ENCODE measurements at places on chromosomes 11 and 22.

- peaks cover 58% of the 10 kb centered on the region for H3K36me3 ChIP-seq
- H3K4me3 ChIP-seq, result no peak overlapping the region
- no peak for DNase-seq
- H3K27ac ChIP-seq, result no peak overlapping the region
- no peaks in the 10 kb centered on the region for H3K27me3 ChIP-seq
Observed at GRCh38 chr11:134155946-134156865, 67.6 kb downstream of the NCAPD3 start.

DNA sequence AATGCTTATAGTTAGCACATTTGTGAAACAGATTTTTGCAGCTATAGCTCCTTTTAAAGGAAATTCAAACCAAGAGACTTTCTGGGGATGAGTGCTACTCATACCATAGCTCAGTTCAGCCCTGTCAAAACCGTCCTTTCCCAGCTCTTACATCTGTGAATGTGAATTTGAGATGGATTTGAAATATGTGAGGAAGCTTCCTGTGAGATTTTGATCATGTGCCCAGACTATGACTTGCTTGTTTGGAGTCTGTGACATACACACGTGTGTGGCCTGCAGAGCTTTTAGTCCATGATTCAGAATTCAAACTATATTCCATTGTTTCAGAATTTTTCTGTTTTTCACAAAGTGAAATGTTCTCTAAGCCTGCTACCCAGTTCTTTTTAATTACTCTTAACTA is 4.4 kb upstream of the MMP1 start:
- no peaks in the 10 kb centered on the region for H3K36me3 ChIP-seq
- no peak overlapping the region for H3K4me3 ChIP-seq
- H3K27ac ChIP-seq, result no peak overlapping the region
- no peaks in the 10 kb centered on the region for H3K27me3 ChIP-seq
- H3K4me1 ChIP-seq, result peaks cover 4% of the 10 kb centered on the region

GRCh38 chr11:88683024-88683423 is 345.5 kb upstream of the CTSC start:
- no peaks in the 10 kb centered on the region for H3K27me3 ChIP-seq
- no peaks in the 10 kb centered on the region for H3K36me3 ChIP-seq
- H3K4me3 ChIP-seq, result no peak overlapping the region
- no peak for DNase-seq
- H3K27ac ChIP-seq, result no peak overlapping the region

DNA sequence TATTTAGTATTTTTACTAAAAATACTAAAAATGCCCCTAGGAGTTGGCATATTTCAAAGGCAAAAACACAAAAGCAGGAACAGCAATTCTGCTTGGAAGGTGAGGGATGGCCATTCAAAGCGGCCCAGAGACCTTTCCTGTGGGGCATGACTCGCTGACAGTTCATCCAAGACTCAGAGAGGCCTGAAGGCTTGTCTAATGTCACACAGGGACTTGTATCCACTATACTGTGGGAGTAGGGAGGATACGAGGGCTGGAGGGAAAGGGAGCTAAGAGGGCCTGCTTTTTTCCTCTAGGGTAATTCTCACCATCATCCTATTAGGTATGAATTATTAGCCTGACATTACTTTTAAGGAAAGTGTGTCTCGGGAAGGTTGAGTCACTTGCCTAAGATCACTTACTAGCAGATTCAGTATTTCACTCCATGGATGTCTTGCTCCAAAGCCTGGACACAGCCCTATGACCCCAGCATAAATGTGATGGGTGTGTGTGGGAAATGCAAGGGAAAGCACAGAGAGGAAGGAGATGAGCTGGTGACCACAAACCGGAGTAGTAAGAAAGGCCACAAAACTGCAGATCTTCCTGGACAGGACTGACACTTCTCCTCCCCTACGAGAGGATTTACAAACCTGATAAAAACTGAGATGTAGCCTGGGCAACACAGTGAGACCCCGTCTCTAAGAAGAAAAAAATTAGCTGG is 16.7 kb upstream of the UCP3 start:
- no peaks in the 10 kb centered on the region for H3K27me3 ChIP-seq
- H3K27ac ChIP-seq, result peak overlapping the region; percentile 43
- DNase-seq, result peak; percentile 93

- no peak overlapping the region for H3K27ac ChIP-seq
- H3K36me3 ChIP-seq, result peaks cover 92% of the 10 kb centered on the region
- H3K4me3 ChIP-seq, result no peak overlapping the region
- no peaks in the 10 kb centered on the region for H3K27me3 ChIP-seq
Observed at GRCh38 chr11:72231396-72232259, 7.1 kb downstream of the INPPL1 start.

DNA sequence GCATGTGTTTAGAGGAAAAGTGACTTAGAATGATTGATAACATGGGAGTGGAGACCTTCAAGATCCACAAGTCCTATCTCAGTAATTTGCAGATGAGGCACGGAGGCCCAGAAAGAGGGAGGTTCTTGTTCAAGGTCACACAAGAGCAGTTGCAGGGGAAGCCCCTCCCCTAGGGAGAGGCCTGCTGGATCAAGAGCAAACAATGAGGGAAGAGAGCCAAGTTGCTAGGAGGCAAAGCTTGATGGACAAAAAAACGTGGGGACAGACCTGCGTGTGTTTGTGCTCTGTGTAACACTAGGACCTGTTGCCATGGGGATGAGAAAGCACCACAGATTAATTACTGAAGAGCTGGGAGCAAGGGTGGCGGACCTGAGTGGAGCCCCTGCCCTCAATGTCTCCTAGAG is 6.4 kb upstream of the MFRP start:
- H3K27me3 ChIP-seq, result peaks cover 43% of the 10 kb centered on the region
- DNase-seq, result peak; percentile 48
- no peak overlapping the region for H3K4me3 ChIP-seq

DNA sequence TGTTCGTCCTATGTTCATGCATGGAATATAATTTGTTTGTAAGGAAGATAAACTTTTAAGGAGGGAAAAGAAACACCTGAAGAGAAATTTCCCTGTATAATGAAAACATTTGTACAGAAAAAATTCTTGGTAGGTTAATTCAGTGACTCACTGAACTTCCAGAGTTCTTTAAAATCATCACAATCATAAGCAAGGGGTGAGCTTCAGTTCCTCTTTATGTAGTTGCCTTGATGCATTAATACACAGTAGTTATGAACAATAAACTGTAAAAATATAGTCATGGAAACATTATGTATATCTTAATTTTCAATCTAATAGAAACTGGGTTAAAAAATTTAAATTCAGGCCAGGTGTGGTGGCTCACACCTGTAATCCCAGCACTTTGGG is 1.1 kb upstream of the C11orf65 start:
- H3K4me1 ChIP-seq, result peaks cover 4% of the 10 kb centered on the region
- H3K27me3 ChIP-seq, result no peaks in the 10 kb centered on the region
- no peaks in the 10 kb centered on the region for H3K36me3 ChIP-seq
- no peak for DNase-seq
- no peak overlapping the region for H3K27ac ChIP-seq
- peak overlapping the region; percentile 94 for H3K4me3 ChIP-seq

All from mesenchymal stem cell (in vitro differentiated cells and primary cell).